ENCODE measurements at places on chromosomes 6 and 20. TPM values are rescaled to one million over a fixed set of nuclear protein-coding genes. Genes with fewer than 3 reads are reported as not detected.
A peak's percentile ranks its signal among the peaks of the same experiment; 100 is the strongest.

Gene TUBB1
- not detected for total RNA-seq

Gene SLC22A7
- not detected for total RNA-seq

Gene FRS3
- total RNA-seq = 2.0 TPM

Gene FOXC1
- 3.6 TPM for total RNA-seq

Gene CDSN
- total RNA-seq = not detected

GRCh38 chr20:32235331-32236047 is 27.8 kb downstream of the POFUT1 start:
- no peak for DNase-seq

DNA sequence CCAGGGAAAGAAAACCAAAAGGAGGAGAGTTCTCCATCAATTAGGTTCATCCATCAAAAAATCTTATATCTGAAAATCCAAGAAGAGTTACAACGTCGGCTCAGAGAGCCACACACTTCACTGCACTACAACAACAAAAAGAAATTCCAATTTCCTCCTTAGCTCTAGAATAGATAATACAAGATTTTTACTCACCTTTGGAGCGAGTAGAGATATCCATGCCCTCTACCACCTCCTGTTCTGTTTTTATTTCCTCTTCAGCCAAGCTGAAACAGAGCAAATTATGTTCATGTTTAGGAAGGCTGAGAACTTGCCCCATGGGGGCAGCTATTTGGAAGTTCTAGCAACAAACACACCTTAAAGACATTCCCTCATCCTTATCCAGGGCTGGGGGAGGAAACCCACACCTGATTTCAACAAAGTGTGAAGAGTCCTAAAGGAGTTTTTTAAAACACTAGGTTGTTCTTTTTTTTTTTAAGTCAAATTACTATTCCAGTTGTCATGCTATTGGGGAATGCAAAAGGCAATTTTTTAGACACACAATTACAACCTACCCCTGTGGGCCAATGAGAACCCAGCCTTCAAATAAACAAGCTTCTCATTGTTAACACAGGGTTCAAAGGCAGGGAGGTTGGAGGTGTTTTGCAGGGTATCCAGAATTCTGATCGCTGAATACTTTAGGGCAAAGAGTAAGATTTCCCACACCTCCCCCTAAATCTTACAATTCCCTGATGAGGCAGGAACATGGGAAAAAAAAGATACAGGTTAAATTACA is 8.7 kb downstream of the ZMYND8 start:
- no peak for DNase-seq

- peak; percentile 21 for DNase-seq
Observed at GRCh38 chr20:22729180-22729579, 144.8 kb upstream of the FOXA2 start.

GRCh38 chr6:68391953-68392352 is 243.1 kb upstream of the ADGRB3 start:
- no peak for DNase-seq

DNA sequence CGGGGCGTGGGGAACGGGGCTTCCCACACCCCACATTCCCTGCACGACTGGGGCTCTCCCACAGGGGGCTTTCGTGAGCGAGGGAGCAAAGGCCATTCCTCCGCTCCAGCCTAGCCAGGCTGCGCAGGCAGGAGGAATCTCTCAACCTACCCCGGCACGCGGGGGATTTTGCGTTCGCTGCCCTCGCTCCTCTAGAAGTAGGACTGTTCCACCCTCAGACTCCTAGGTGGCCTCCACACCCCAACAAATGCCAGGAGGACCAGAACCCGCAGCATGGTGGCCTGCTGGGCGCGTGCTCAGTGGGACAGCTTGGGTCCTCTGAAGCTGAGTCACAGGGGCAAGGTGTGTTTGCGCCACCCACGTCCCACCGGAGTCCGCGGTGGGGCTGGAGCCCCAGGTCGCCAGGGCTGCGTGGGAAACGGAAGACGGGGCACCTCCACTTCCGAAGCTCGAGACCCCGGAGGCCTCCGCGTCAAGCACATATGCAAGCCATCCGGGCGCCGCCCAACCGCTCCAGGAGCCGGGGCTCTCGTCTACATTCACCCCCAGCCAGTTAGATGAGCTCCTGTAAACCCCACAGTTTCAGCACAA is 1938.5 kb upstream of the DEFB115 start:
- DNase-seq = no peak

- no peak for DNase-seq
Observed at GRCh38 chr20:623021-623420, 12.9 kb upstream of the TCF15 start.

- DNase-seq = peak; percentile 22
Observed at GRCh38 chr20:15895126-15895525, 678.1 kb downstream of the KIF16B start.

DNA sequence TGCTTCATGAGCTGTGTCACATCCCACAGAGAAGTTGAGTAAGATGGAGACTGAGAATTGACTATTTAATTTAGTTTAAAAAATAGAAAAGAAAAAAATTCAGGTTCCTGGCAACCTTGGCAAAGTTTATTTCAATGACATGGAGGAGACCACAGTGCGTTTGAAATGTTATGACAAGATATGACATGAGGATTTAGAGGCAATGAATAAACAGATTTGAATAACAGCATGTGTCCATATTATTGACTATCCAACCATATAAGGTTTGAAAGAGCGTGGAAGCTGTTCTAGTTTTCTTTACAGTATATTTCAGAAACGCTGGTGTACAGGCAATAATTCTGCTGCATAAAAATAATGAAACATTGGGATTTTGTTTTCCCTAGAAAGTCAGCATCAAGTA is 303.9 kb downstream of the SMOC2 start:
- no peak for DNase-seq

DNA sequence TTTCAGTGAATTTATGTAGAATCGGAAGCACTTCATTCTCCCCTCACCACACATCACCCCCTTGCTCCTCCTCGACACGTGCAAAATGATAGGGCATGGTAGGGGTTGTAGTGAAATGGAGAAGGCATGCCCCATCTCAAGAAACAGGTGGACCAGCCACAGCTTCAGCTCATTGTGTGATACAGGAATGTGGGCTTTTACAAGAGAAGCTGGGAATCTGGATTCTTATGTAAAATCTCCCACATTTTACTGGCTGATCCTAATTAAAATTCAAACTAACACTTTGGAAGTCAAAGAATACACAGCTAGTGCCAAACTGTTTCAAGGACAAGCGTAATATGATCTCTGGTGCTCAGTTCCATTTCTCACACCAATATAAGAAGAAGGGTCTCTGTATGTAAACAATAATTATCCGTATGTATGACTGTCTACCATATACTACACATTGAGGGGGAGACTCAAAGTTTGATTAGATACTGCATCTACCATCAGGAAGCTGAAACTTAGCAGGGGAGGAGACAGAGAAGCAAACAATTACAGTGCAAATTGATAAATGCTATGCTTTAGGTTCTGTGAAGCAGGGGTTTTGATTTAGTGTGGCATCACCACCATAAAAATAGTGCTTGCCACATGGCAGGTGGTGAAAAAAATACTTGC is 24.3 kb upstream of the KIAA0408 start:
- DNase-seq = peak; percentile 53

GRCh38 chr6:26335631-26336323 is 29.2 kb upstream of the BTN3A2 start:
- no peak for DNase-seq

DNA sequence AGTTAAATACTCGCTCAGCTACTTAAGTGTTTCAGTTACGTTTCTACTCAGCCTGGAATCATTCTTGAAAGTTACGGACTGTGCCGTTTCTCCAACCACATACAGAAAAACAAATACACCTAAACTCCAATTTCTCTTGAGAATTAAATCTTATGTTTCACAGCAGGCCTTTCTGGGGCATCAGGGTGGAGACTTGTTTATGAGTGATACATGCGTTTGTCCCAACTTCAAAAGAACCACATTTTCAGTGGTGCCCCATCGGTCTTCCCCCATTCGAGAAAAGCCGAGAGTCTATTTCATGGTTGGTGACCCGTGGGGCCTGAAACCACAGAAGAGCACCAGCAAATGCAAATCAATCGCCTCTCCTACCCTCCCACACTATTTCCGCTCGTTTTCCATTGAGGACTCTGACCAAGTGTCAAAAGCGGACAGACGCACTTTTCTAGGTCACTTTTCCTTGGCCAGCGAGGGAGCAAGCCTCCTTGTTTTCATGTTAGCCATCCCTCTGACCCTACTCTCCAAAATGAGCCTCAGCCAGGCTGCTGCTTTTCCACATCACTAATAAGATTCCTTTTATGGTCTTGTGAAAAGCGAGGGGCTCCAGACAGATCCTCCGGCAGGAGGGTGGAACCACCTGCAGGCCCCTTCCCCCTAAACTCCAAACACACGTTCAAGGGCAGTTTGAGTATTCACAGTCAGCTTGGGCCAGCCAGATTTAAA is 3.1 kb downstream of the JAG1 start:
- DNase-seq = no peak

GRCh38 chr6:154491567-154492470 is 18.7 kb downstream of the CNKSR3 start:
- no peak for DNase-seq

- peak; percentile 16 for DNase-seq
Observed at GRCh38 chr6:138722425-138723371, 50.9 kb upstream of the CCDC28A start.

DNA sequence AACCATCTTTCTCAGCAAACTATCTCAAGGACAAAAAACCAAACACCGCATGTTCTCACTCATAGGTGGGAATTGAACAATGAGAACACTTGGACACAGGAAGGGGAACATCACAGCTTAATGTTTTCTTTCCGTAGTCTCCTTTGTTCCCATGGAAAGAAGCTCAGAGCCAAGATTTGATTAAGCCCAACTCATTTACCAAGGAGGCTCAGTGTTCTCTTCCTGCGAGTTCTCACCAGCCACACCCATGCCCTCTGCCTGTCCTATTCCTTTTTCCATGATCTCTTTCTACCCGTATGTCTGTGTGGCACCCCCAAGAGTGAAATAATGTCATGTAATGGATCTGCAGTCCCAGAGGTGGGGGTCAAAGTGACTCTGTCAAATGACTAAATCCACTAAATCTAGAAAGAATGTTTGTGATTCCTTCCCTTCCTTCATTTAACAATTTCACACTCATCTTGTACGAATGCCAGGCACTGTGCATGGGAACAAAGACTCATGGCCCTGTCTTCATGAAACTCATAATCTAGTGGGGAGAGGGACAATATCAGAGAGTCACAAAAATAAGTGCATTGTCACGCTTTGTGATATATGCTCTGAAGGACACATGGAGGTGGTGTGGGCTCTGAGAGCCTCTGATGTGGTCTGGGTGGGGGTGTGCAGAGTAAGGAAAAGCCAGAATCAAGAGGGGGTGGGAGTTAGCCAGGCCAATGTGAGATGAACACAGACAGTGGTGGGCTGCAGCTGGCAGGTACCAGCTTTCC is 292.1 kb downstream of the CDC5L start:
- no peak for DNase-seq

DNA sequence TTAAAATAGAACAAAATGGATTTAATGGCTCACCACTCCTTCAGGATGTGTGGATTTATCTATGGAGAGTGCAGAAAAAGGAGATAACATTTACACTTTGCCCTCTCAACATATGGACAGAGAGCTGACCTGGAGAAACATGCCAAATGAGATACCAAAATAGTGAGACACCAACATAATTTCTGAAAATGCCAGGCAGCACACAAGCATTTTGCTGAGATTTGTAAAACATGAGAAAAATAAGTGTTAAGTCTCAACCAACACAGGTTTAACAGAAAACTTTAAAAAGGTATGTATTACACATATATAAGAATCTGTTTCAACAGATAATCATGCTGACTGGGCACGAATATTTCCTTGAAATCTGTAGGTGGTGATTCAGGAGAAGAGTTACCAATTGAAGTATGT is 145.2 kb downstream of the REV3L start:
- no peak for DNase-seq

DNA sequence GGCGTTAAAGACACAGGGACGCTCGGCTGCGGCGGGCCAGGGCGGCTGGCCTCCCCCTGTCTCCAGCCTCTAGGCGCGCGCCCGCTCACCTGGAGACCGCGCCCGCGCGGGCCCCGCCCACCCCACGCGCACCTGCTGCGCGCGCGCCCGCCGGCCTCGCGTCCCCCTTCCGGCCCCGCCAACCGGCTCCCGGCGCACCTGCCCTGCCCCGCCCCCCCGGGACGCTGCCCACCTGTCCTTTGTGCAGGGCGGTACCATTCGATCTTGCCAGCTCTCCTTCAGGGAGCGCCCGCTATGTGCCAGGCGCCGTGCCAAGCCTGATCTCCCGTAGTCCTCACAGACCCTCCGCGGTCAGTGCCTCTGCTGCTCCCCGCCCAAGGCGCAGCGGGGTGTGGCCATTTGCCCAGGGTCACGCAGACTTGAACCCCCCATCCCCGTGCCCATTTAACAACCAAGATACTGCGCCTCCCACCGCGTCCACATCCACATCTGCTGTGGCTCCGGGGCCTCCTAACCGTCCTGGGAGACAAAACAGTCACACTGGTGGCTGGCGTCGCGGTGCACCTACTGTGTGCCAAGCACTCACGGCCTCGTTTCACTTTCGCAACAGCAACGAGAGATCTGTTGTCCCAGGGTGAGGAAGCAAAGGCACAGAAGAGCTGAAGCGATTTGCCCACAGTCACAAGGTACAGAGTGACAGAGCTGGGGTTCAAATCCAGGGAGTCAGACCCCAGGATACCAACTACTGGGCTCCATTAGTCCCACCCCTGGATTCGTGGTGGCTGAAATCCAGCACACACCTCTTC is 48.1 kb downstream of the NOL4L start:
- DNase-seq = no peak

DNA sequence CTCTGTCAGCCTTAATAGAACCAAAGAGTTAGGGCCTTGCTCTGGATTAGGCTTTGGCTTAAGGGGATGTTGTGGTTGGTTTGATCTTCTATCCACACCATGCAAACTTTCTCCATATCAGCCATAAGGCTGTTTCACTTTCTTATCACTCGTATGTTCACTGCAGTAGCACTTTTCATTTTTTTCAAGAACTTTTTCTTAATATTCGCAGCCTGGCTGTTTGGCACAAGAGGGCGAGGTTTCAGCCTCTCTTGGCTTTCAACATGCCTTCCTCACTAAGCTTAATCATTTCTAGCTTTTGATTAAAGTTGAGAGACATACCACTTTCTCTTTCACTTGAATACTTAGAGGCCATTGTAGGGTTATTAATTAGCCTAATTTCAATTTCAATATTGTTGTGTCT is 193.1 kb downstream of the NRN1 start:
- no peak for DNase-seq

DNA sequence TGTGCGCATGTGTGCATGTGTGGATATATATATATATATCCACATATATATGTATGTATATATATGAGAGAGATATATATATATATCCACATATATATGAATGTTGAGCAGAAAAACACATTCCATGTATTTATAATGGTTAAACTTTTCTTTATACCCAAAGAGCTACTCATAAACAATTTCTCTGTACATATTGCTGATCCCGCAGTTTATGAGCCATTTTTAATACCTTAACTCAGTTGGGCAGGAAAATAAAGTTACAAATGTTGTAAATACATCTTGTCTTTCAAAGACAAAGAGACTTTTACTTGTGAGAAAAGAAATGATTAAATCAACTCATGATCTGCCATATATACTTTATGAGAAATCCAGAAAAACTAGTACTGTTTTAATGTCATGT is 18.1 kb upstream of the EPHA7 start:
- no peak for DNase-seq
